ENCODE measurements at places on chromosomes 11 and 22. TPM values are rescaled to one million over a fixed set of nuclear protein-coding genes. Genes with fewer than 3 reads are reported as not detected.
A peak's percentile ranks its signal among the peaks of the same experiment; 100 is the strongest.

USP28 gene
- polyA plus RNA-seq = 9.2 TPM

DNA sequence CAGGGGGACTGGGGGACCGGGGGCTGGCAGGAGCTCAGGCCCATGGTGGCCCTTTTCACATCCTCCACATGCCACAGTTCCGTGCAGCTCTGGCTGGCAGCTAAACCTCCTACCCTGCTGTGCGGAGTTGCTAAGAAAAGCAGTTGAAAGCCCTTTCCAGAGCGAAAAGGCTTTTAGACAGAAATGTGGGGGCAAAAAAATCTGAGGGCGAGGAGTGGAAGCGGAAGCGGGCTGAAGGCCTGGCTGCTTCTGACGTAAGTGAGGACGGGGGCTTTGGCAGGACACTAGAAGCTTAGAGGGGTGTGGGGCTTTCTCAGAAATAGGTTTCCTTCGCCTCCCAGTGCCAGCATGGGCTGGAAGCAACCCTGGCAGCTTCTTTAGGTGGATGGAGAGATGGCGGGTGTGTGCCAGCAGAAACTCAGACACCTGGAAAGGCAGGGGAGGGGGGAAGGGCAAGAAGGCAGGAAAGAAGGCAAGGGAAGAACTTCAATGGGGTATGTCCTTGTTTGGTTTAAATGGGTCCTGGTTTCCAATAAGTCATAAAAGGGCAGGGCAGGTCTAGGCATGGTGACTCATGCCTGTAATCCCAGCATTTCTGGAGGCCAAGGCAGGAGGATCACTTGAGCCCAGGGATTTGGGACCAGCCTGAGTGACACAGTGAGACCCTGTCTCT is 11.2 kb upstream of the DGKZ start:
- DNase-seq = peak; percentile 20

- DNase-seq = no peak
Measured at GRCh38 chr22:23248583-23248982, 68.3 kb downstream of the BCR start.

CARD16 gene
- polyA plus RNA-seq = 24.0 TPM

CBLIF gene
- not detected for polyA plus RNA-seq

ENTHD1 gene
- polyA plus RNA-seq = not detected

HEPACAM gene
- polyA plus RNA-seq = not detected

DNA sequence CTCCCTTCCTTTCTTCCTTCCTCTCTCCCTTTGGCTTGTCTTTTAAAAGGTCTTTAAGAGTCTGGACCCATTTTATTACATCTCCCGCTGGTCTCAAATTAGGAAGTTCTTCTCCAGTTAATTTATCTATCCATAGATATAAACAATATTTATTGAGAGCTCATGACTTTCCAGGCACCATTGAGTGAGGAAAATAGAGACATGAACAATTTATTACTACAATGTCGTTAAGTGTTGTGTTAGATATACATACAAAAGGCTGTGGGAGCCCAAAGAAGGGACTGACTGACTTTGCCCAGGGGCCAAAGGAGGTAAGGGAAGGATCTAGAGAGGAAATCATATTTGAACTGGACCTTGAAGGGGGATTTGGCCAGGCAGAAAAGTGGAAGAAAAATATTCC is 51.6 kb upstream of the DEUP1 start:
- no peak for DNase-seq

DNA sequence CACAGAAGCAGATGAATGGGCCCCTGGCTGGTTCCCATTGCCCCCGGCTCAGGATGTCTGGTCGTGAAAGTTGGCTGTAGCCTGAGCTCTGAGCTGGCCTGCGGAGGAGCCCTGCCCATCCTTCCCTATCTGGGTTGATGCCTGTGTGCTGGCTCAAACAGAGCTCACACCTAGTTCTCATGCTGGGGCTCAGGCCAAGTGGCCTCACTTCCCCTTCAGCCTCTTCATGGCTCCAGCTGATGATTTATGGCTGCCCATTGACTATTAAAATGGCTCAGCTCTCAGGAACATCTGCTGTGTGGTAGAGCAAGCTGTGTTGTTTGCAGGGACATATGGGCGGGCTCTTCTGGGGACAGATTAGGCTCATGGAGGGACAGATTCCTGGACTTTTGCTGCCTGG is 64.7 kb downstream of the ADAMTS15 start:
- no peak for DNase-seq

- DNase-seq = peak; percentile 66
Measured at GRCh38 chr11:91947215-91947820, 277.3 kb upstream of the FAT3 start.

GRCh38 chr11:77444261-77444660 is 29.6 kb downstream of the PAK1 start:
- DNase-seq = no peak

NRIP3 gene
- polyA plus RNA-seq = 1.2 TPM

- no peak for DNase-seq
Measured at GRCh38 chr22:20773793-20774212, at the start of gene SERPIND1. SERPIND1 (plus strand) TSS chr22:20774113; CDS start chr22:20779313, 5,200 bp downstream.

FOSL1 gene
- polyA plus RNA-seq = 199 TPM

- DNase-seq = no peak
Measured at GRCh38 chr11:86746514-86746913, 53.8 kb upstream of the PRSS23 start.

DNA sequence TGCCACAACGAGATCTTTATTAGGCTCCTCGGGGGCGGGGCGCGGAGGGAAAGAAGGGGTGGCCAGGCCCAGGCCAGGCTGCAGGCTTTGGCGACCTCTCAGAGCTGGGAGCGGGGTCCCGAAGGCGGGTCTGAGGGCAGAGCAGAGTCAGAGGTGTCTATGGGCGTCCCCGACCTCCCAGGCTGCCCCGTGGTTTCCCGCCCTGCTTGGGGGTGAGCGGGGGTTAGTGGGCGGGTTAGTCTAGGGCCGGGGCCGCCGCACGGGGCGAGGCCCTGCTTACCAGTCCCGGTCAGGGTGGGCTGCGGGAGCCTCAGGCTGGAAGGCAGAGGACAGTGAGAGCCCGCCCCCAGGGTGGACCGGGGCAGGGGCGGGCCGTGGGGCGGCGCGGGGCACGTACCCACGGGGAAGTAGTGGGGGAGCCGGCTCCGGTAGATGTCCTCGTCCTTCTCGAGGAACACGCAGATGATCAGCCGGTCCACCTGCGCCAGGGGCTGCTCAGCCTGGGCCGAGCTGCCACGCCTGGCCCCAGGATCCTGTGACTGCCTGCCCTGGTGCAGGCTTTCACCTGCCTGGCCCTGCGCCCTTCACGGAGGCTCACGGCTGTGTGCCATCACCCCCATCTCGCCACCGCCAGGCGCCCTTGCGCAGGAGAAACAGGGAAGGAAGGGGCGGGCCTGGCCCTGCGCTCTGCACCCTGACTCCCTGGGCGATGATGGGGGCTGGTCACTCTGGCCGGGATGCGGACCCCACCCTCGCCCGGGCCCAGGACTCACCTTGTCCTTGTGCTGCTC is 12.5 kb downstream of the OTUB1 start:
- peak; percentile 55 for DNase-seq
